ENCODE measurements at places on chromosomes 2 and 18.

- DNase-seq = no peak
These were observed 3.6 kb upstream of the PLB1 start for GRCh38 chr2:28492282-28492681.

DNA sequence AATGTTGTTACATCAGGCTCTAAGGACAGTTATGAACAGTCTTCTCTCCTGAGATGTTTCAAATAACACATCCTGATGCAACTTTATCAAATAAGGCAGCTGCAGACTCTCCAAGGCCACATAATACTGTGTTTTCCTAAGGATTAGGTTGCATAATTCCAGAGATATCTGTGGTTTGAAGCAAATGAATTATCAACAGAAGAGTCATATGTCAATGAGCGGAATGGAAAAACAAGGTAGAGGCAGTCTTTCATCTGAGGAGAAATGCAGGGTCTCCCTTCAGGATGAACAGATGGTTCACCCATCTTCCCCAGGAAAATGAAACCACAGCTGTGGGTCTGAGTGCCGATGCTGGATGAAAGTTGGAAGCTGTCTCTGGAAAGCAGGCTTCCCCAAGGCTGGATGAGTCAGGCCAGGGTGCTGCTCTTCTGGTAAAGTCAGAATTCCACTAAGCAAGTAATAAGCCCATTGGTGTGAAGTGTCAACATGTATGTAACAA lies 22.2 kb downstream of the LYG1 start:
- no peak for DNase-seq

DNA sequence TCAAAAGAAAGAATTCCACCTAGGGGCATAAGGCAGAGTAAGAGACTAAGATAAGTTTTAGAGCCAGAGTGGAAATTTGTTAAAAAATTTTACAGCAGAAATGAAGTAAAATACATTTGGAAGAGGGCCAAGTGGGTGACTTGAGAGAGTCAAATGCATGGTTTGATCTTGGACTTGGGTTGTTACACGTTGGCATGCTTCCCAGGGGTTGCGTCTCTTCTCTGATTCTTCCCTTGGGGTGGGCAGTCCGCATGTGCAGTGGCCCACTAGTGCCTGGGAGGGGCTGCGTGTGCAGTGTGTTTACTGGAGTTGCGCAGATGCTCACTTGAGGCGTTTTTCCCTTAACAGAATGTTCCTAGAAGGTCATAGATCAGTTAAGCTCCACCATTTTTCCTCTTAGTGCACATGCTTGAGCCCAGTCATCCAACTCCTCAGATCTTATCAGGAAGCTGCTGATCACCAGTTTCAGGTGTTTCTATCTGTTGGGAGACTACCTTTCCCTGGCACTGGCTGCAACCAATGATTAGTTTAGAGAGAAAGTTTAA lies 13.1 kb downstream of the SEH1L start:
- no peak for DNase-seq

GRCh38 chr2:154032220-154032619 lies 160.5 kb downstream of the GALNT13 start:
- no peak for DNase-seq

DNA sequence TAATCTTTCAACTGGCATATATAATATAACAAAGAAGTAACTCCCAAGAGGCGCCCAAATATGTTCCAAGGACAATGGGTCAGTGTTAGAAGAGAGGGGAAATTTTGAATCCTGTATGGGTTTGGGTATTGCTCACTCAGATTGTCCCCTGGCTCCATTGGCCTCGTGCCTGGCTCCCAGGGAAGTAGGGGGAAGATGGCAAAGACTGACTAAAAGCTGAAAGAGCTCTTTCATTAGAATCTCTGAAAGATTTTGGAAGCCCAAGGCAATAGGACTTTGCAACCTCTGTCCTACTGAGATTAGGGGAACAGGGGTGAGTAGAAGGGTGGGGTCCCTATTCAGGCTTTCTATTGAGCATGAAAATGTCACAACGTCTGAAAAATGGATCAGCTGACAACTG lies 1272.8 kb upstream of the ZEB2 start:
- no peak for DNase-seq

DNA sequence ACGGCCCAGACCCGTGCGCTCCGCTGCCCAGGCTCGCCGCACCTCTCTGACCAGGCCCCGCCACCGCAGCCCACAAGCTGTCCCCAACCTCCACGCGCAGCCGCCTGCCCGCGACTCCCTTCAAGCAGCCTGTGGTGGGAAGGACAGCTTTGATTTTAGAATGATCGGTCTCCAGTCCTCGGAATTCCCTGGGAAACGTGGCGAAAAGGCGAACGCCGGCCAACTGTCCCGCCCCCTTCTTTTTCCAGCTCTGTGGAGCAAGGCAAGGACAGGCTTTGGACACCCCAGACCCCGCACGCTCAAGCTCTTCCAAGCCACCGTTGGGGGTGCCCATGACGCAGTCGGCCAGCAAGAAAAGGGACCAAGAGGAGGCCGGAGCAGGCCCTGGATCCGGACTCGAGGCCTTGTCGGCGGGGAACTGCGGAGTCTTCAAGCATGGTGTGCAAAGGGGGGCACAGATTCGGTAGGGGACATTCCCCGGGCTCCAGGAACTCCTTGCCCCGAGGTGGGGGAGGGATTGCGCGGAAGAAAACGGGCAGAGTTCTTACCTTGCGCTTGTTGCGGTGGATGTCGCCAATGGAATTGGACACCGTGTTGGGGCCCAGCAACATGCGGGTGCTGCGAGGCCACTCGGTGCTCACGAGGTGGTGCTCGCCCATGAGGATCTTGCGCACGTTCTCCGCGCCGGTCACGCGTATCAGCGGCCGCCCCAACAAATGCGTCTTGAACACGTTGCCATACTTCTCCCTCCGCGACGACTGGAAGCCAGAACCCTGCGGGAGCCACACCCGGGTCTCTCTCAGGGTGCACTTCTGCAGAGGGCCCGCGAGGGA lies 4.0 kb downstream of the CYP26B1 start:
- DNase-seq = no peak

GRCh38 chr2:18365342-18365741 lies 195.1 kb downstream of the RDH14 start:
- DNase-seq = no peak

GRCh38 chr2:187319441-187320108 lies 128.5 kb downstream of the CALCRL start:
- no peak for DNase-seq

GRCh38 chr2:176126929-176127773 lies 2.4 kb upstream of the HOXD8 start:
- DNase-seq = peak; percentile 60

DNA sequence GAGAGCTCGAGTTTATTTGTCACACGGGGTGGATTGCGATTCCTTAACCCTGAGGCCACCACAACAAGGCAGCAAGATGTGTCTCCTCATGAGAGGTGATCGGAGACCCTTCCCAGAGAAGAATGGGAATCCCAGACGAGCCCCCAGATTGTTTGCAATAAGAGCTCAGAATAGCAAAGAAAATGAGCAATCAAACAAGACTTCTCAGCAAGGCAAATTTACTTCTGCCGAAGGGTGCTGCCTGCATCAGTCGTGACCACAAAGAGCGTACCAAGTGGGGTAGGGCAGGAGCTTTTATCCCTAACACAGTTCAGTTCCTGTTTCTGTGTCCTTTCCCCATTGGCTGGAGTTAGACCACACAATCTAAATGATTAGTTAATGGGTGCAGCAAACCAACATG lies 237.5 kb upstream of the SYT4 start:
- no peak for DNase-seq

GRCh38 chr2:29392774-29393173 lies 277.6 kb downstream of the CLIP4 start:
- no peak for DNase-seq

DNA sequence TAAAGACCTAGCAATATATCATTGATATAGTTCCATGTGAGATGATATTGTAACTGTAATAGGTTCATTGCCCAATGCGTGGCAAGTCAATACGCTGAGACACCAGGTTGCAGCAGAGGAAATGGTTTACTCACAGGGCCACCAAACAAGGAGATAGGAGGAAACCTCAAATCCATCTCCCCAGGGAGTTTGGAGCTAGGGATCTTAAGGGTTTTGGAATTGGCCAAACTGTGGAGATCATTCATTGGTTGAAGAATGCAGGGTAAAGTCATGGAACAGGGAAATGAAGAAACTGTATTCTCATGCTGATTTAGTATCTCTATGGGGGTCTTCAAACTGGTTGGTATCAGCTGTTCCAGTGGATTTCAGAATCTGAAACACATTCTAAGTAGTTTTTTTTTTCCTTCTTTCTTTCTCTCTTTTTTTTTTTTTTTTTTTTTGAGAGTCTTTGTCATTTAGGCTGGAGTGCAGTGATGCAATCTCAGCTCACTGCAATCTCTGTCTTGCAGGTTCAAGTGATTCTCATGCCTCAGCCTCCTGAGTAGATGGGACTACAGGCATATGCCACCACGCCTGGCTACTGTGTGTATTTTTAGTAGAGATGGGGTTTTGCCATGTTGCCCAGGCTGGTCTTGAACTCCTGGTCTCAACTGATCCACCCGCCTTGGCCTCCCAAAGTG lies 30.7 kb upstream of the PPM1B start:
- no peak for DNase-seq

DNA sequence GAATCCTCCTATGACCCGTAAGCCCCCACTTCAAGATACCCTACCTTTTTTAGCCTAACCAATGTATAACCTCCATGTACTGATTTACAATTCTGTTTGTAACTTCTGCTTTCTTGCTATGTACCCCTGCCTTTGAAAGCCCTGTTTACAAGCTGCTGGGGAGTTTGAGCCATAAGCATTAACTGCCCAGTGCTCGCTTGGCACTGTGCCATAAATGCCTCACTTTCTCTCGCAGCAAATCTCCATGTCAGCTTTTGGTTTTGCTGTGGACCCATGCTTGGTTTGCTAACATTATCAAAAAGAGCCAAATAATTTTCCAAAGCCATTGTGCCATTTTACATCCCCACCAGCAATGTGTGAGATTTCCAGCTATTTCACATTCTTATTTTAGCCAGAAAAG lies 51.8 kb downstream of the TEX51 start:
- DNase-seq = no peak

DNA sequence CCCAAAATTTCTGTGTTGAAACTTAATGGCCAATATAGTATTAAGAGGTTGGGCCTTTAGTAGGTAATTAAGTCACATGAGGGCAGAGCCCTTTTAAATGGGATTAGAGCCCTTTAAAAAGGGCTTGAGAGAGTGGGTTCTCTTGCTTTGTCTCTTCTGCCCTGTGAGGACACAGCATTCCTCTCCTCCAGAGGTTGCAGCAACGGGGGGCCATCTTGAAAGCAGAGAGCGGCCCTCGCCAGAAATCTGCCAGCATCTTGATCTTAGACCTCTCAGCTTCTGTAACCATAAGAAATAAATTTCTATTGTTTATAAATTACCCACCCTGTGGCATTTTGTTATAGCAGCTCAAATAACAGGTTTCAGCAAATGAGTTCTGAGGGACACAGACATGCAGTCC lies 305.0 kb upstream of the LRP1B start:
- no peak for DNase-seq

GRCh38 chr2:96927405-96928171 lies 57.7 kb upstream of the SEMA4C start:
- no peak for DNase-seq

DNA sequence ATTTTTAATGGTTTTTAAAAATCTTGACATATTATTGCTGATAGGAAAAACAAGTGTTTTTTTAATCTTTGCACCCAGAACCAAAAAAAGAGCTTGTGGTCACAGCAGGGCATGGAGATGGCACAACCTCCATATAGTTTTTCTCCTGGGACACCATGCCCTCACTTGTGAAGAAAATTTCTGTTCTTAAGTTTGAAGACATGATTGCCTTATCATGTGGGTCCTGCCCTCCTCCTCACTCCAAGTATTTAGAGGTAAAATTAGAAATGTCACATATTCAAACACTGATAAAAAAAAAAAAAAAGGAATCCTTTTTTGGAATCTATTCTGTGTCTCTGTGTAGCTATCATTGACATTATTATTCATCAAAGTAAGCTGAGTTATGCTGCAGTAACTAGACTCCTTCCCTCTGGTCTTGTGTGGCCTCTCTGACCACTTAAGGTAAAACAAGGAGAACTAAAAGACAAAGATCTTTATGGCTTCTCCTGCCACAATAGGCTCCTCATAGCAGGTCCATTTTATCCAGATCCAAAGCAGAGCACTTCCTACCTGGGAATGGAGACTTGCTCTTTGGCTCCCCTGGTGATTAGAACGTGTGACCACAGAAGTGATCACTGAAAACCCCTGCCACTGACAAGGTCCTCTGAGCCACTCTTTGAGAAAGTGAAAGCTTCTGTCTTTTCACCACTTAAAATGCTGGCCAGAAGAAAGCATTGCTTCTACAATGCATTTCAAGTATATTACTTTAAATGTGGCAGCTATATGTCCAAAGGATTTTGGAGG lies 19.8 kb downstream of the ADD2 start:
- no peak for DNase-seq

- no peak for DNase-seq
These were observed 17.6 kb downstream of the LCLAT1 start for GRCh38 chr2:30464544-30465170.
